ENCODE measurements at places on chromosomes 3 and 15. TPM values are rescaled to one million over a fixed set of nuclear protein-coding genes. Genes with fewer than 3 reads are reported as not detected.

GRCh38 chr15:67066041-67066958 lies 898 bp downstream of the SMAD3 start:
- no peak for DNase-seq

DNA sequence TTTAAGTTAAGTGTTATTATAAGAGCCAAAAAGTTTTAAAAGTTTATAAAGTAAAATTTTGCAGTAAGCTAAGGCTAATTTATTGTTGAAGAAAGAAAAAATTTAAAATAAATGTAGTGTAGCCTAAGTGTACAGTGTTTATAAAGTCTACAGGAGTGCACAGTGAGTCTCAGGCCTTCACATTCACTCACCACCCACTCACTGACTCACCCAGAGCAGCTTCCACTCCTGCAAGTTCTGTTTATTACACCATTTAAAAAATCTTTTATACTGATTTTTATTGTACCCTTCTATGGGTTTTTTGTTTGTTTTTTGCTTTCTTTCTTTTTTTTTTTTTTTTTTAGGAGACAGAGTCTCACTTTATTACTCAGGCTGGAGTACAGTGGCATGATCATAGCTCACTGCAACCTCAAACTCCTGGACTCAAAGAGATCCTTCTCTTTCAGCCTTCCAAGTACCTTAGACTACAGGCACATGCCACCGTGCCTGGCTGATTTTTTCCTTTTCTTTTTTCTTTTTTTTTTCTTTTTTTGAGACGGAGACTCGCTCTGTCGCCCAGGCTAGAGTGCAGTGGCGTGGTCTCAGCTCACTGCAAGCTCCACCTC lies 25.9 kb downstream of the CSTA start:
- DNase-seq, result no peak

- DNase-seq, result no peak
These were observed 45.1 kb downstream of the BDH1 start for GRCh38 chr3:197510642-197511018.

- DNase-seq, result no peak
These were observed 136.6 kb downstream of the TMCC1 start for GRCh38 chr3:129756871-129757270.

DNA sequence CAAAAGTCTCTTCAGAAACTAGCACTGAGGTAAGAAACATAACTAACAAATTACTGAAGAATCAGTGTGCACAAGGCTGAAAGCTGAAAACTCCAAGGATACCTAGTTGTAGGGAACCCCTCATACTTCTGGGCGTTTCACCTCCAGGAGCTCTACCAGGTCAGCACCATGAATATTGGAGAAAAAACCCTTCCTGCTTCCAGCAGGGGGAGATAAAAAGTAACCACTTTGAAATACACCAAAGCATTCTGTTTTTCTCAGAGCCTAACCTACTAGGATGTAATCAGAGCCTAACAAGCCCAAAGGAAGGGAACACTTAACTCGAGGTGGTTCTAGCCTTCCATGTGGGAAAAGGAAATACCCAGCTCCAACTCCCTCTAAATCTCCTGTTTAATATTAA lies 175.8 kb upstream of the MME start:
- DNase-seq, result no peak

DNA sequence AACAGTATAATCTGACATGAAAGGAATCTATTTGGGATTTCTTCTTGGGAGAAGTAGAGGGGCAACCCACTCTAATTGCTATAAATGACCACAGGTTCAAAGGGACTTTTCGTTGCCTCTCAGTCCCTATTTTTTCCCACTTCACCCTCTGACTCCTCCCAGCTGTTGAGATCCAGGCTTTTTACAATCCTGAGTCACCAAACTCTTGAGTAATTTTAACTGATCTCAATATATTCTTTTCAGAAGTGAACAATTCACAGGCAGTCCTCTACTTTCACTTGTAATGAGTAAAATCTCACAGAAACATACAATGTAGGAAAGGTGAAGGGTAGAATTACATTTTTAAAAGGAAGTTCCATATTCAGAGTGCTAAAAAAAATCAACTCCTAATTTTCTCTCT lies 44.6 kb downstream of the EIF4E3 start:
- no peak for DNase-seq

DNA sequence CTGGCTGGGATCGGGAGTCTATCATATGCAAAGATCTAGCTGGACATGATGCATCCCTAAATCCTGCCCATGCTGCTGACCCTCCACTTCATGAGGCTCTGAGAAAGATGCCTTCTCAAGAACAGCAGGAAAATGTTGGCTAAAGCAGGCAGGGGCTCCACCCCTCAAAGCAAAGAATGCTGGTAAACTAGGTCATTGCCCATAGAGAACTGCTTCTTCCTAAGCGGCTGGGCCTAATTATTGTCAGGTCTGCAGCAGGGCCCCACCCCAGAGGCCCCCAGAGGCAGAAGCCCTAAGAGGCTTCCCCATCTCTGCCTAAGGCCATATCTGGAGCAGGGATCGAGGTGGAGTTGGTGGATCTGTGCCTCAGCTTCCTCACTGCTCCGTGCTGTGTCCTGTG lies 447.4 kb upstream of the PROK2 start:
- DNase-seq, result no peak

- DNase-seq, result no peak
These were observed 71.1 kb downstream of the CHSY1 start for GRCh38 chr15:101180620-101181307.

GRCh38 chr15:37100109-37100965 lies at the start of gene MEIS2:
TSS of gene MEIS2 (minus strand) at chr15:37100549. CDS start at chr15:37099466, 1,083 bp downstream.
- peak; percentile 91 for DNase-seq

DNA sequence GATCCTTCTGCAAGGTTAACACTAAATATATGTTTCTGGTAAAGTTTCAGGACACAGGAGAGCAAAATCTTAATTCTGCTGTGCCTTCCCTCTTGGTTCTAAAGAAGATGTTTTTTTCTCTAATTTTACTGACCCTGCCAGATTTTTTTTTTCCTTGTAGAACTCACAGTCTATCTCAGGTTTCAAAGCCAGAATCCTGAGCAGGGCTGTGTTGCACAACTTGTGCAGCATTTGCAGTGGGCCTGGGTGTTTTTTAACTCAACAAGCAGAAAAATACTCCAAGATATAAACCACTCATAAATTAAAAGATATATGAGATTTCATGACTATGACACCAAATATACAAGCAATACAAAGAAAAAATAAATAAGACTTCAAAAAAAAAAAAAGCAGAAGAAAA lies 40.2 kb upstream of the ARF4 start:
- no peak for DNase-seq

DNA sequence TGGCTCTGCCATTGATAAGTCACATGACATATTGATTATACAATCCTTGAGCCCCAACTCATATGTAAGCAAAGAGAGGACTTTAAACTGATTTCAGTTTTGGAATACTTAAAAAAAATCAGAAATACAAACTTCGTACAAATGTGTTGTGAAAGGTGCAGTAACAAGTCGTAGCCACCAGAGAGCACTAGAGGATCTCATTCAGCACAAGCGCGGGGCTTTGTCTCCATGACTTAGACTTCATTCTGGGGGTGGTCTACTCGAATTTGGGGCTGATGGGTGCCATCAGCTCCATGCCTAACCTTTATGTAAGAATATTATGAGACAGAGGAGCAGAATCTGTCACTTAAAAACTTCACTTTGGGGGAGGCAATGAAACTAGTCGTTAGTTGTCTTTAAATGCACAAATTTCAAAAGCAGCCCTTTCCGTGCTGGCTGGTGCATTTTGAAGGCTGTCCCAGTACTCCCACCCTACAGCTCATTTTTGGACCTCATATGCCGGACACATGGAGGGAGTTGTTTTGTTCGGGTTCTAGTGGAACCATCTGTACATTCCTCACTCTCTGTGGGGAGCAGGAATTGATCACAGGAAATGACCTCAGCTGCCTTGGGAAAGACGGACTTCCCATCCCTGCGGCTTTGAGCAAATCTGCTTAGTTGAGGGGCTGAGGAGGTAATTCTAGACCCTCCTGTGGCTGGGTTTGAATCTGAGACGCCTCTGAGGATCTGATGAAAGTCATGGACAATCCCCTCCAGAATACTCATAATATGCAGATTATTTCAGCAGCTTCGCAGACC lies 27.5 kb upstream of the MASP1 start:
- DNase-seq, result peak; percentile 53

- no peak for DNase-seq
These were observed 18.9 kb downstream of the ILDR1 start for GRCh38 chr3:122003112-122003511.

GRCh38 chr15:36867436-36867835 lies 232.9 kb downstream of the MEIS2 start:
- no peak for DNase-seq

GRCh38 chr15:77591968-77592613 lies 40.6 kb downstream of the LINGO1 start:
- DNase-seq, result no peak

DNA sequence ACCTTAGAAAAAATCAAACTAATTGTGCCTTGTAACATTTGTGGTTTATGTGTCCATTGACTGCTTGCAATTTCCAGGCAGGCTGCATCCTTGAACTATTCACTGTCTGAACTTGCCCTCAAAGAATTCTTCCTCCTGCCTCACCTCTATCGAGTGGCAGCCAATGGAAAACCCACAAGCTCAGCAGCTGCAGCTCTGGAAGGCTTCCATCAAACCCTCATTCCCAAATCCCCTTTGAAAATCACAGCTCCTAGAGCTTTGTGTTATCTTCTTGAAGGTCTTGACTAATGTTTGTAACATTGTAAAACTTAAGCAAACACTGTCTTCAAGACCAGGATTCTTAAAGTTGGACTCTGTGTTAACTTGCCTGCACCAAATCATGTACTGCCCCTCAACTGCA lies 81.1 kb downstream of the FILIP1L start:
- DNase-seq, result no peak

DNA sequence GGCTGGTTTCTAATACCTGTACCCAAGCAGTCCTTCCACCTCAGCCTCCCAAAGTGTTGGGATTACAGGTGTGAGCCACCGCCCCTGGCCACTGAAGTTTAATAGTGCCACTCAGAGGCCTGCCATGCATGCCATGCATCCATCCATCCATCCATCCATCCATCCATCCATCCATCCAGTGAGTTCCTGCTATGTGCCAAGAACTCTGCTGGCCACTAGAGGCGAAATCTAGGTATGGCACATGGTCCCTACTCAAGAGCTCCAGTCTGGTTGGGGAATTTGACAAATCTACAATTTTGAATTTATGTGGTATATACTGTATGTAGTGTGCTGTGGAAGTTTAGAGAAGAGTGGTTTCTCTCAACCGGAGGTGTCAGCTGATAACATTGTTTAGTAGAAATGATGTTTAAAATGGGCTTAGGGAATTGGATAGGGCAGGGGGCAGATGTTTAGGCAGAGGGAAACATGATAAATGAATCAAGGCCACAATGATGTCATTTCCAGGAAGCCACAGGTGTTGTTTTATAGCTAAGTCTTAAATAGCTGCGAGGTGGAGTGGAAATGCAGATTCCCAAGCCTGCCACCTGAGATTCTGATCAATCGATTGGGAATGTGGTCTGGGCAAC lies 384.4 kb upstream of the C2CD4B start:
- DNase-seq, result no peak

DNA sequence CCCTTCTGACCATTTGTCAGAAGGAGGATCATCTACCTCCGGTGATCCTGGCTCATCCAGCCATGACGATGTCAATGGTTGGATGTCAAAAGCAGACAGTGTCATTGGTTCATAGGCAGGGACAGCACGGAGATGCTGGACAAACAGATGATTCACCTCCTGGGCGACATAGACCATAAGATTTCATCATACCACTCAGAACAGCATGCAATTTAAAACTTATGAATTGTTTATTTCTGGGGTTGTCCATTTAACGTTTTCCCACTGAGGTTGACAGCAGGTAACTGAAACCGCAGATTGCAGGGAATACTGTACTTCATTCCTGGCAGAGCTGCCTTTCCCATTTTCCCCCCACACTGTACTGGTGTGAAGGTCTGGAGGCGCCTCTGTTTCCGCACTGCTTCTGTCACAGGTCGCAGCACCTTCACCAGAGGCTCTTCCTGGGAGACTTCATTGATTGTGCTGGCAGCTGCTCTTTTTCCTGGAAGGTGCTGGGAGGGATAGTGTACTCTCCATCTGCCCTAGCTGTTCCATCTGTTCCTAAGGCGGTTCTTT lies 32.5 kb upstream of the TMOD3 start:
- no peak for DNase-seq

GRCh38 chr3:173342679-173343078 lies 54.9 kb upstream of the NLGN1 start:
- DNase-seq, result no peak

GRCh38 chr3:42476225-42477125 lies 26.0 kb upstream of the VIPR1 start:
- peak; percentile 90 for DNase-seq

DNA sequence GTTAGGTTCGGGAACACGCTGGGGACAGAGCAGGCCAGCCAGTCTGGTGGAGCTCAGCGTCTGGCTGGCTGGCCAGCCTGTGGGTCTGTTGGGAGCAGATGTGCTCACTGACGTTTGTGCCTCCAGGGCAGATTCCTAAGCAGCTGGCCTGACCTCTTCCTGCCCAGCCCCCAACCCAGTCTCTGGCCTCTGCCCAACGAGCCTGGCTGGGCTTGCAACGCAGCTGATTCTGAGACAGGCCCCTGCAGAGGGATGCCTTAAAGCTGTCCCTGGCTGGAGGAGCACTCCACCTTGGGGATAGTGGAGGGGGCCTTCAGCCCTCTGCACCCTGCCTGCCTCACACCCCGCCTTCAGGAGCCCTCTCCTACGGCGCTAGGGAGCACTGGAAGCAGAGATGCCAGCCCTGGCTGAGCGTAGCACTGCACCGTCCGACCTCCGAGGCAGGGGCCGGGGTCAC lies 46.0 kb downstream of the KLF13 start:
- no peak for DNase-seq

GRCh38 chr3:140399871-140400270 lies 278.0 kb upstream of the TRIM42 start:
- no peak for DNase-seq

DNA sequence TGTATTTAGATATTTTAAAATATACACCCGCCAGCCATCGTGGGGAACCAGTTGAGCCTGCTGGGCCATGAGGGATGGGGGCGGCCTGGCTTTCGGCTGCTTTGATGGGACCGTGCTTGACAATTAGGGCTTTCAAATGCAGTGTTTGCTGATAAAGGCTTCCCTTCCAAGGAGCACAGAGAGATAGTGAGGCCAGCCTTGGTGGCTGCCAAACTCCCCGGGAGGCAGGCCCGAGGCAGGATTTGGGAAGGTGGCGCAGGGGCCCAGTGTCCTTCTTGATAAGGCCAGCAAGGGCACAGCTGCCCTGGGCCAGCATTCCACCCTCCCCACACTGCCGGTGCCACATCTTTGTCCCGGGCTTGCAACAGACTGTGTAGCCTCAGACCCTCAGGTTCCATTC lies 75.6 kb downstream of the LINGO1 start:
- no peak for DNase-seq

C3orf49 gene
- not detected for total RNA-seq

SLC12A8 gene
- 6.1 TPM for total RNA-seq

SMCO1 gene
- not detected for total RNA-seq

P3H2 gene
- 13.9 TPM for total RNA-seq

RBP2 gene
- not detected for total RNA-seq

DCBLD2 gene
- 21.1 TPM for total RNA-seq

RARRES1 gene
- 48.5 TPM for total RNA-seq

CA12 gene
- 114 TPM for total RNA-seq

ICE2 gene
- total RNA-seq, result 65.5 TPM

ALG3 gene
- 46.2 TPM for total RNA-seq

MCF2L2 gene
- total RNA-seq, result 3.0 TPM

NTRK3 gene
- total RNA-seq, result 11.8 TPM
